CD4-positive, alpha-beta T cell treated with Interleukin-10 for 1 hour (primary cell): ENCODE measurements at places on chromosomes 11 and 22.

DNA sequence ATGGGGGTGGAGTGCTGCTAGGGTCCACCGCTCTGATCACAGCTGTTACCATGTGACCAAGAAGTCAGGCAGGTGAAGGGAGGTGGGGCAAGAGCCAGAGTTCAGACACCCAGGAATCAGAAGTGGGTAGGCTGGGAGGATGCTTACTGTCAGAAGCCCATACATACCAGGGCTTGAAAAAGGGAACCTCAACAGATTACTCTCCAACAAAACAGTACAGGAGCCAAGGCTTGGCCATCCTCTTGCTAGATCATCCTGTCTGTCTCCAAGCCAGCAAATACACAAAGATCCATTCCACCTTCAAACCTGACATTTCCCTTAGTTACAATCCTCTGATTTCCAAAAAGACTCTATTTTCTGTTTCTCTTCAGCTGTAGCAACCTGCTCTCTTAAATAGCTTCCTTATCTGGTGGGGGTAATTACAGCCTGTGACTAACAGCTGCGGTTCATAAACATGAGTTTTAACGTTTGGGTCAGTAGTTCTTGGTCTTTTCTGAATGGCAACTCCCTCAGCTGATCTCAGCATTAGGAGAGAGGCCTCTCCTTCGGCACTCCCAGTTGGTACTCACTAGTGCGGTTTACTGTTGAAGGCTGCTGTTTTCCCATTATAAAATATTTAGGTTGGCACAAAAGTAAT is 31.1 kb upstream of the WT1 start:
- DNase-seq, result no peak

DNA sequence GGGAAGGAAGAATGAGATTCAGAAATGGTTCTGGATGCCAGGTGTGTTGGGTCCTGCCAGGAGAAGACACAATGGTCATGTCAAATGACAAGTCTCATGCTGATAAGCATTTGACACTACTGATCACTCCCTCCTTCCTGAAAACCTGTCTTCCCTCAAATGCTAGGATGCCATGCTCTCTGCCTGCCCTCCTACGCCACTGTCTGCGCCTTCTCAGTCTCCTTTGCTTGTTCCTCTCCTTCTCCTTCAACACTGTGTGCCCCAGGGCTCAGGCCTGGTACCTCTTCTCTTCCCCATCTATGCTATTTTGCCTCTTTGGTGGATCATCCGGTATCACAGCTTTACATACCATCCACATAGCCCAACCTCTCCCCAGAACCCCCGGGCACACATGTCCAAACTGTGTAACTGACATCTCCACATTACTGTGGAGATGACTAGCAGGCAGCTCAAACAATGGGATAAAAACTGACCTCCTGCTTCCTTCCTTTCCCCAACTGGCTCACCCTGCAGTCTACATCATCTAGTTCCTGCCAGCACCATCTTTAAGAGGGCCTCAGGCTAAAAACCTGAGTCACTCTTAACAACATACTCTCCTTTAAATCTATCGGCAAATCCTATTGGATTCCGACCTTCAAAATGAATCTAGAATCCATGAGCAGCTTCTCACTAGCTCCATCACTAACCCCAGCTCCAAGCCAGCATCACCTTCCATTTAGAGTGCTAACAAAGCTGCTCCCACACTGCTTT is 8.2 kb downstream of the AP1B1 start:
- DNase-seq, result no peak

- peak; percentile 68 for DNase-seq
These were observed 22.0 kb downstream of the JAML start for GRCh38 chr11:118202599-118203422.

- no peak for DNase-seq
These were observed 36.6 kb downstream of the METTL15 start for GRCh38 chr11:28144808-28145207.

- no peak for DNase-seq
These were observed 172.7 kb downstream of the FAT3 start for GRCh38 chr11:92397221-92397755.

- DNase-seq, result no peak
These were observed 5.5 kb downstream of the FOLR3 start for GRCh38 chr11:72141066-72141465.

GRCh38 chr11:63705526-63705925 is 24.2 kb downstream of the RTN3 start:
- no peak for DNase-seq

GRCh38 chr22:42062506-42063170 is 8.0 kb downstream of the NAGA start:
- DNase-seq, result no peak

- DNase-seq, result peak; percentile 26
These were observed 113.6 kb downstream of the MICAL2 start for GRCh38 chr11:12223771-12224536.

DNA sequence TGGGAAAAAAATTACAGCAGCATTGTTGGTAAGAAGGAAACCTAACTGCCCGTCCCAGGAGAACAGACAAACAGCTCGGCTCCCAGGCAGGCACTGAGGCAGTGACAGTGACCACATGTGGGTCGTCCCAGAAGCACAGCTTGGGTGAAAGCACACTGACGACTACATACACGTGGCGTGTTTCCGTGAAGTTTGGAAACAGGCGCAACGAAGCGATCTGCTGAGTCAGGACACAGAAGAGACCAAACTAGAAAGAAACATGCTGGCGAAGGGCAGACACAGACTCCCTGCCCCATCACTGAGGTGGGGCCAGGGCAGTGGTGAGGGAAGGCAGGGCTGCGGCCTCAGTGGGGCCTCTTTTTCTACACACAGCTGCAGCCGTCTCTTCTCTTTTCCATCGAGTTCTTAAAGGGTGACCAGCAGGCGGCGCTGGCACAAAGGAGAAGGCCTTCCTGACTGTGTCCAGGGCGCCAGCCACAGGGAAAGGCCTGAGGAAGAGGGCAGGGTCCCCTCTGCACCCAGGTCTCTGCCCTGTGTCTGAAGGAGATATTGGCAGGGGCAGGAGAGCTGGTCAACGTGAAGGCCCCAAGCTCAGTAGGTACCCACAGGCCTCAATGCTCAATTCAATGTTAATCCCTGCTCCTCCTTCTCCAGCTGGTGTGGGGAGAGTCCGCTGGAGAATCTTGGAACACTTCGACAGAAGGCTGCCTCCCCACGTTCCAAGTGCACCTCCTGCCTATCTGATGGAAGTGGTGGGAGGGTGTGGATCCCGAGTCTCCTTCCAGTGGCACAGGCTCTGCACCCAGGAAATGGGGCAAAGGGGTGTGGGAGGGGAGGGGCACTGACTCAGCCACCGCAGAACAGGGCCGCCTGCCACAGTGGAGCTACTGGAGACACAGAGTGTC is 19.9 kb downstream of the CARS1 start:
- DNase-seq, result peak; percentile 54

DNA sequence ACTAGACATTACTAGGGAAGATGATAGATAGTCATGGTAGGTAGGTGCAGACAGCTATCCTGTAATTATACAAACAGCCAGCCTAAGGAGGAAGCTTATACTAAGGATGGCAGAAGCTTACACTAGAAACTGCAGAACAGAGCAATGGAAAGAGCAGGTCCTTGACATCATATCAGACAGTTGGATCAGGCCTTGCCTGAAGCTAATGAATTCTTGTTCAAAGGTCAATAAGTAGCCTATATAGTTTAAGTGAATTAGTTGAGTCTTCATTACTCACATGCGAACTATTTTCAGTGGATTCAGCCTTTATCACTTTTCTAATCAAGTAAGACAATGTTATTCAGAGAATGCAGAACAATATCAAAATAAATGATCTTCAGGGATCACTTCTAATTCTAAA is 22.3 kb upstream of the GRK3 start:
- DNase-seq, result no peak

DNA sequence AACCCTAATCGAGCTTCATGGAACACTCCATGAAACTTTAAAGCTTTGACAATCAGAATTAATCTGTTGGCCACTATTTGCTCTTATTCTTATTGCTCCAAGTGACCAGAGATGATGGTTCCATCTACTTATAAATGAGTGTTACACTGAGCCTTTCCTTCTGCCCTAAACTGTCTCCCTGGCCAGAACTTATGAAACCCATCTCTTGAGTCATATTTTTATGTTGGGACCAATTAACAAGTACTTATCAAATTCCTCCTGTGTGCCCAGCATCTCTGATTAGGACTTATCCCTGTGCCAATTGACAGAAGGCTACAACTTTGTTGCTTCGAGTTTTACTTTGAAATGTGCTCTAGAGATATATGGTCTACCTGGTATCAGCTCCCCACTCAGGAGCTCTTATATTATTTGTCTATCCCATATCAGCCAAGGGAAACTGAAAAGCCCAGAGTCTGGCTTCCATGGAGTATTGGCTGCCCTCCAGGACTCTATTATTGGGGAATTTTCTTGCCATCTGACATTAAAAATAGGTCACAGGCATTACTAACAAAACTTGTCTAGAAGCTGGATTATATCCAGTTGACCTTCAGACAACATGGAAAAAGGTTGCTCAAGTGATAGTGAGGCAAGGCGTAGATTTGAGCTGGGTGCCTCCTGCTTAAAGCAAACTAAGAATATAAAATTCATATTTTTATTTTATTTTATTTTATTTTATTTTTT is 8.8 kb downstream of the KREMEN1 start:
- DNase-seq, result no peak

- no peak for DNase-seq
These were observed 268.6 kb upstream of the SESN3 start for GRCh38 chr11:95499516-95500135.

GRCh38 chr11:11313902-11314692 is 39.0 kb downstream of the CSNK2A3 start:
- no peak for DNase-seq

- no peak for DNase-seq
These were observed 1477.2 kb downstream of the TBC1D22A start for GRCh38 chr22:48239461-48240147.

DNA sequence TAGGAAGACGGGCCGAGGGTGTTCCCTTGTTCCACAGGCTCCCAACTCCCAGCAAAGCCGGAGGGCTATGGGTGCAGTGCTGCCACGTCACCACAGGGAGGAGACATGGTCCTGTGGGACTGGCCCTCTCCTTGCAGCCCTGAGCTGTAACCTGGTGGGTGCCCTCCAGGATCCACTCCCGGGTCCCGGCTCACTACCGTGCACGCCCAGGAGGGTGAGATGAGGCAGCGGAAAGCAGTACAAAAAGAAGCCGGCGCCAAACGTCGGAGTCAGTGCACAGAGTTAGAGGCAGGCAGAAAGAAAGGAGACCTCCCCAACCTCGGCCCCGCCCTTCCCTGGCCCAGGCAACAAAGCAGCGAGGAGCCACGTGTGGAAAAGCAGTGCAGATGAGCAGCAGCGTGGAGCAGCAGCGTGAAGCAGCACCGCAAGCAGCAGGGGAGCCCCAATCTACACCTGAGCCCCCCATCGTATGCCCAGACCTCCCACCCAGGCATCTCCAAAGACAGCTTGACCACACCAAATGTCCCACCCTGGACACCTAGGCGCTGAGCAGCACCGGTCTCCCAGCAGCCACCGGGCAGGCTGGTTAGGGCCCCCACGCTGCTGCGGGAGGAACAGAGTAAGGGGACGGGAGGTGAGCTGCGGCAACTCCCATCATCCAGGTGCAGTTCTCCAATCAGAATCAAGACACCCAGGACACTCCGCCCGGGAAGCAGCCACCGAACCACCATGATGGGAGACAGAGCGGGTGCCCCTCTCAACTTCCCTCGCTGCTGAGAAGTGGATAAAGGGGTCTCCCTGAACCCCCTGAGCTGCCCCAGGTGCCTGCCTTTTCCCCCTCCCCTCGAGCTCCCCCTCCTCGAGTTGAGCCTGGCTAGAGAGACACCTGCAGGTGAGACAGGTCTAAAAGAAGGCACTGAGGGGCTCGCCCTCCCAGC is 28.8 kb downstream of the IGSF9B start:
- DNase-seq, result peak; percentile 71

DNA sequence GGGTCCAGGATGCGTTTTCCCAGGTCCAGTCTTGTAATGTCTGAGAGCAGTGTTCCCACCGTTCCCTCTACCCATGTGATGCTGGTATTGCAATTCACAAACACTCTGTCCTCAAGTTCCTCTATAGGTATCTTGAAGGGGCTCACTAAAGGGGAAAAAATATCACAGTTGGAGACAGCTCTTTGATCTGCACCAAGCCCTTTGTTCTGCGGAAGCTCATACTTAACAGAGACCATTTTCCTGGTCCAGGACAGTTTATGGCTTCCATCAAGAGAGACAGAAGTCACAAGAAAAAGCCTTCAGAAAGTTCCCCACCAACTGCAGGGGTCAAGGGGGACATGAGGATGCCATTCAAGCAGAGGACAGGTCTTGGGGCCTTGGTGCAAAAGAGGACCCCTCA is 2.1 kb downstream of the CD3D start:
- no peak for DNase-seq

DNA sequence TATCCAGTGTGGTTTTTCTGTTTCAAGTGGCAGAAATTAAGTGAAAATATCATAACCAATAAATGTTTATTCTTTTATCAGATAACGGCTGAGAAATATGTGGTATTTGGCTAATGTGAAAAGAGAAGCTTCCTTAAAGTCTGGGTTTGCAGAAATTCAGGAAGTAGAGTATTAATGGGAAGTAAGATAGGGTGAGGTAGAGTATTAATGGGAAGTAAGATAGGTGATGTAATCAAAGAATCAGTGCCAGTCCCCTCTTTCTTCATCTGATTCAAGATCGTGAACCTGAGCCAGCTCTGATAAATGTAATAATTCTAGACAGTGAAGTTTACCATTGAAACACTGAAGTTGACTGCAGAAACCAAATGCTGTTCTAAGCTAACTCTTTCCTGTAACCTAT is 30.9 kb downstream of the TRPC6 start:
- DNase-seq, result no peak

GRCh38 chr11:9850224-9850895 is 186.5 kb downstream of the SWAP70 start:
- DNase-seq, result no peak

DNA sequence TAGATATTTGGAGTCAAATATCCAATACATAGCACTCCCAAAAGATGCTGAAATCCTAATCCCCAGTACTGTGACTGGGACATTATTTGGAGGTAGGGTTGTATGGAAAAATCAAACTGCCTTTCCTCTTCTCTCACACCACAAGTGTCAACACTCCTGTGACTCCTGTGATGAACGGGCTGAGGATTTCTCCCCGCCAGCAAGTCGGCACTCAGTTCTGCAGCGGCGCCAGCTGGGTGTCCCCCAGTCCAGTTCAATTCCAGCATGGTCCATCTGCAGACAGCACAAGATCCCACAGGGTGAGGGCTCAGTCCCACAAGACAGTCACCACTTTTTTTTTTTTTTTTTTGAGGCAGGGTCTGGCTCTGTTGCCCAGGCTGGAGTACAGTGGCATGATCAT is 4.3 kb upstream of the PARVB start:
- no peak for DNase-seq

- DNase-seq, result no peak
These were observed 59.7 kb upstream of the KCNQ1OT1 start for GRCh38 chr11:2759228-2760195.

GRCh38 chr22:30056015-30056414 is 24.2 kb upstream of the HORMAD2 start:
- DNase-seq, result no peak

- DNase-seq, result no peak
These were observed 19.3 kb downstream of the ART5 start for GRCh38 chr11:3622521-3622920.

GRCh38 chr11:74005721-74006517 is 3.0 kb downstream of the UCP3 start:
- DNase-seq, result no peak

- DNase-seq, result peak; percentile 15
These were observed 2.1 kb downstream of the NRIP3 start for GRCh38 chr11:9001736-9002135.
